ENCODE measurements at places on chromosomes 3 and 15.

DNA sequence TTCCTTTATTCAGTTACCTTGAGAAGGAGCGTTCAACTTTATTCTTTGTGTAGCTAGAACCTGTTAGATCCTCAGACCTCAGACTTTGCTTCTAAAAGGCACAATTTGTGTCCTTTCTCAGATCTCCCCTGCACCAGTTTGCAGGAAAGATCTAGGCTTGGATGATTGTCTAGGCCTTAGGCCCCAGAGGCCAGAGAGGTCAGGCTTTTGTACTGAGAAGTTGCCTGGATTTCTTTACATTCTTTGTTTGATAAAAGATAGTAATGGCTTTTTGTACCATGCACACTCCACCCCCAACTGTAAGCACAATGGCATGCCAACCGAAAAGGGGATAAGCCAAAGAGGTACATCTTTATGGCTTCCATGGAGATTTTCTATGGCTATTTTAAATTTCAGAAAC is 719.6 kb upstream of the NR2F2 start:
- DNase-seq: no peak

DNA sequence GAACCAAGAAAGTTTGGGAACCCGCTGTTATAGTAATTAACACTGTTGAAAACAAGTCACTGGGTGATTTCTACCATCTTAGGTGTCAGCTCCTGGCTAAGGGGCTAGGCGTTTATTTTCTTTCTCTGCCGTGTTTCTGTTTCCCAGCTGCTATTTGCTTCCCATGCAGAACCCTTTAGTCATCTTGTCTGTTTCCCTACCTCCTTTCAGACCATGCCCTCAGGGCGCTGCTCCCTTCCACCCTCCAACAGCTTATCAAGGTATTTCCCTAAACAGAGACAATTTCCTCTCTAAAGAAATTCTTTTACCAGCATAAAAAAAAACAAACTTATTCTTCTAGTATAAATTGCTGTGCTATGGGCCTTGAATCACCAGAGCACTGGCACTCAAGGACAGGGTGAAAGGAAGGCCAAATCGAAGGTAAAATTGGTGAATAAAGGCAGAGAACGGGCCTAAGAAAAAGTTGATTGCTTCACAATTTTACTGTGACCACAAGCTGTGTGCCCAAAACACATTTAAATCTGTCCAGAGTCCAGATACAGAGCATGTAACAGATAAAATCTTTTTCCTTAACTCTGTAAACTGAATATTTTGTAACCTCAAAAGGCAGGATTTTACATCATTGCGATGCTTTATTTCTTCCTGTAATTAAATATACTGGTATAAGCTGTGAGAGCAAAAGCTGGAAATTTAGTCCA is 319.2 kb downstream of the ZNF621 start:
- no peak for DNase-seq

GRCh38 chr3:33064929-33065328 is 32.0 kb downstream of the GLB1 start:
- no peak for DNase-seq

DNA sequence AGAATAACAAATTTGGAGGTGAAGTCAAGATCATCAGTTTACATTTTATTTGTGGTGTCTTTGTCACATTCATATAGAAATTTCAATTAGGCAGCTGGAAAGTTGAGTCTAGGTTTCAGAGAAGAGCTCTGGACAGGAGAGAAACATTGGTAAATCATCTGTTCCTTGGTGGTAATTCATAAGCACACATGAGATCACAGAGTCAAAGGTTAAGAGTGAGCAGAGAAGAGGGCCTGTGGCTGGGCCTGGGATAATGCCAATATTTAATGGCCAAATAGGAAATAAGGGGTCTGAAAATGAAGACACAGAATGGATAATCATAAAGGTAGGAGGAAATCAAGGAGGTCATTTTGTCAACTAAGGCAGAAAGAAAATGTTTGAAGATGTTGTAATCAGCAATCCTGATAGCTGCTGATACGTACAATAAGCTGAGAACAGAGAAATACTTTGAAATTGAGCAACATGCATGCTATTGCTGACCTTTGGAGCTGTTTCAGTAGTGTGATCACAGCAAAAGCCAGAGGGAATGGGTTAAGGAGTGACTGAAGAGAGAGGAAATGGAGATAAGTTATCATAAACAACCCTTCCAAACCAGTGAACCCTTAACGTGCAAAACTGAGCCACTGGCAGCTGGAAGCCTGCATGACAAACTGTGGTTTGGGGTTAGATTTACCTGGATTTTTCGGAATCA is 692.8 kb downstream of the AGBL1 start:
- no peak for DNase-seq

- DNase-seq: no peak
Measured at GRCh38 chr3:73474619-73475018, 150.1 kb downstream of the PDZRN3 start.

- DNase-seq: no peak
Measured at GRCh38 chr3:136860541-136860940, 1.5 kb upstream of the NCK1 start.
